ENCODE measurements at places on chromosomes 11 and 22.

- DNase-seq, result no peak
Measured at GRCh38 chr11:60184824-60185511, 2.1 kb upstream of the MS4A6A start.

DNA sequence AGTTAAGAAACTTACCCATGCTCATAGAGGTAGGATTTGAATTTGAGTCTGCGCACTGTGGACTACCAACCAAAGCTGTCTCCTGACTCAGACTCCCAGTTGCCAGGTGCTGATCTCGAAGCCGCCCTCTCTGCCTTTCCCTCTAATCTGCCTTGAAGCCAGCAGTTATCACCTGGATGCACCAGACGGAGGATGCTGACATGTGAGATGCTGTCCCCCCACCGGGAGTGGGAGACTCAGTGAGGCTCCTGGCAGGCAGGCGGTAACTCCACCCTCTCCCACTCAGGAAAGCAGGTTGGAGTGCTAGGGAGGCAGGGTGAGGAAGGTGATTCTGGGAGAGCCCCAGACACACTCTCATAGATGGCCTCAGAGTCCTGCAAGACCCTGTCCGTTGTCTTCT, 40.4 kb downstream of the KIAA1671 start:
- DNase-seq, result no peak

DNA sequence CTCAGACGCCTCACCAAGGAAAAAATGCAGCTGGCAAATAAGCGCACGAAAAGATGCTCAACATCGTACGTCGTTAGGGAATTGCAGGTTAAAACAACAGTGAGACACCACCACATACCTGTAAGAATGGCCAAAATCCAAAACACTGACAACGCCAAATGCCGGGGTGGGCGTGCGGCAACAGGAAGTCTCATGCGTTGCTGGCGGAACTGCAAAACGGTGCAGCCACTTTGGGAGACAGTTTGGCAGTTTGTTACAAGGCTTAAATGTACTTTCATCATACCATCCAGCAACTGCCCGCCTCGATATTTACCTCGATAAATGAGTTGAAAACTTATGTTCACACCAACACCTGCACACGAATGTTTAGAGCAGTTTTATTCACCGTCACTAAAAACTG, 7.5 kb upstream of the CTSD start:
- DNase-seq, result no peak

DNA sequence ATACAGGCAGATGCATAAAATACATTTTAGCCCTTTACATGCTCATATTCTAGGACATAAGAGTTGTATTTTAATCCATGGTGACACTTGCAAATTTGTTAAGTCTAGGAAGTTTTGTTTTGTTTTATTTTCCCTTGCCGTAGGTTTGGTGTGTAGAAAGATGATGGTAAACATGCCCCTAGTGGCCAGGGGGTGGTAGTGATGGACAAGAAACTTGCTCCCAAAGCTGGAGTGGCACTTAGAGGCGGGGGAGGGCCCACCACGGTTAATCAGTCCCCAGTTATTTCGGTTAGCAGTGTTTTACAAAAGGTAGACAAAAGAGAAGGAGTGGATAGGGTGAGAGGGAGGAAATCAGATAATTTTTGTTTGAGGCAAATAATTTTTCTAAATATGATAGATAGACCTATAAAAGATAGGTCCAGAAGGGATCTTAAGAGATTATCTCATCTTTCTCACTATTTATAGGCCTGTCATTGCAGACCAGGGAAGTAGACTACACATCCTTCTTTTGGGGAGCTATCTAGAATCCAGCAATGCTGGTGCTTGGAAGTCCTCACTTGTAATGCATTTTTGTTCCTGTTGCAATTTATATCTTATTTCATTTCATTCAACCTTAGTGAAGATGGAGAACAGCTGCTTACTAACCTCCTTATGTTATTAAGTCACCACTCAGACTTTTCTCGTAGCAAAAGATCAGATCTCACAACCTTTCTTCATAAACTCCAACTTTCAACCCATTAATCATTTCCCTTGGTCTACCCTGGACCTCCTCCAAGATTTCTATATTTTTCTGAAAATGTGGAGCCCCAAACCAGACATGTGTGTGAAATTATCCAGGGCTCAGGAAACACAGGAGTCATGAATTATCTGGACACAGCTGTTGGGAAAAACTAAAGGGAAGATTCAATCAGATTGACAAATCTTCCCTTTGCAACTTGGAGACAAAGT, 5.9 kb upstream of the BDNF start:
- DNase-seq, result peak; percentile 18

- no peak for DNase-seq
Measured at GRCh38 chr22:38098410-38099249, 11.9 kb downstream of the BAIAP2L2 start.

DNA sequence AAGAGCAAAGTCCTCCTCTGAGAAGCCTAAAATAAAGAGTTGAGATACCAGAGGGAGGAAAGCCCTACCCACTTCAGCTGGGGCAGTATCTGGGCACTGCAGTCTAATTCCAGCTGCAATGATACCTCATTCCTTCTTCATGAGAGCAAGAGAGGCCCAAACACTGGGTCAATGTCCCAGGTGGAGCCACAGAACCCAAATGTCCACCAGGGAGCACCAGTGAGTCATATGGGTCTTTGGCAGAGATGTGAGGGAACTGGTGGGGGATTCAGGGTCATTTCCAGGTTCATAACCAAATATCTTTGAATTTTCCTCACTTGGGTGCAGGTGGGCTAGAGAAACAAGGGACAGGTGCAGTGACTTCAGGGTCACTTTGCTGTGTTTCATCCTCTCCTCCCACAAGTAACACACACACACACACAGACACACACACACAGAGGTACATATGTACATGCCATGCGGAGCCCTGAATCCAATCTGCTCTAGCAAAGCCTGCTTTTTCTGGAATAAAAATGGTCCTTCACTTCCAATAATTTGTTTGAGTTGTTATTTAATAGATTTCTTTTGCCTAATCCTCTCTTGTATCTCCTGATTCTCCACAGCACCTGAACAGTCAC, 585.4 kb downstream of the SOX6 start:
- peak; percentile 40 for DNase-seq

GRCh38 chr11:39249566-39250365, 2209.7 kb downstream of the LRRC4C start:
- no peak for DNase-seq

- DNase-seq, result no peak
Measured at GRCh38 chr11:86187027-86187426, 57.5 kb upstream of the EED start.

GRCh38 chr22:20268279-20269012, at the start of gene RTN4R:
Gene RTN4R (minus strand): TSS chr22:20268318. CDS start chr22:20268092, 226 bp downstream.
- peak; percentile 34 for DNase-seq

DNA sequence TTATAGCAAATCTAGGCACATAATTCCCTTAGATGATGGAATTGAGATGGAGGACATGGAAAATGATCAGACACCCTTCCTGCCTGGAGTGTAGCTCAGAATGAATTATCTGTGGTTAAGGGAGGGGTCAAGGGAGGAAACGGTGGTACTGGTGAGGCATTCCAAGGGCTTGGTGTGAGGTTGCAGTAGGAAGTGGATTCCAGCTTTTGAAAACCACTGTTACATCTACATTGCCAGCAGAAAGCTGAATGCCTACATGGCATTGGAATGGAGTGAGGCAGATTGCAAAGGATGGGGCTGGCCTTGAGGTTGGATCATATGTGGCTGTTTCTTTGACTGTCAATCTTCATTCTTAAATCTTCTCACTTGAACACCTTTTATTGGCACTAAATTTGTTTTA, 684.4 kb downstream of the NTM start:
- no peak for DNase-seq

- DNase-seq, result no peak
Measured at GRCh38 chr11:115722711-115723110, 218.5 kb upstream of the CADM1 start.

DNA sequence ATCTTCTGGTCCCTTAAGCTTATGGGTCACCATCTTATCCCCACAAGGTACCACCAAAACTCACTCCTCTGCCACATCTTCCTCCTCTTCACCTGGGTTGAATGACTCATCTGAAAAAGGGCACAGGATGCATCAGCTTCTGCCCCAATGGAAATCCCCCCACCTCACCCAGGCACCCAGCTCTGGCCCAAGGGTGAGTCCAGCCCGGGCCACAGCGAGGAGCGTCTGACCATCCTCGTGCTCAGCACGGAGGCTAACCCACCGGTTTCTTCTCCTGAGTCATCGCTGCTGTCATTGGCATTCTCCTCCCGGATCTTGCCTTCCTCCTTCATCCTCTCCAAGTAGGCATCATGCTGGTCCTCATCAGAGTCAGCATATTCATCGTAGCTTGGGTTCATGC, 5.3 kb upstream of the TNKS1BP1 start:
- DNase-seq, result no peak

- no peak for DNase-seq
Measured at GRCh38 chr22:30365891-30366290, 9.1 kb downstream of the CCDC157 start.

DNA sequence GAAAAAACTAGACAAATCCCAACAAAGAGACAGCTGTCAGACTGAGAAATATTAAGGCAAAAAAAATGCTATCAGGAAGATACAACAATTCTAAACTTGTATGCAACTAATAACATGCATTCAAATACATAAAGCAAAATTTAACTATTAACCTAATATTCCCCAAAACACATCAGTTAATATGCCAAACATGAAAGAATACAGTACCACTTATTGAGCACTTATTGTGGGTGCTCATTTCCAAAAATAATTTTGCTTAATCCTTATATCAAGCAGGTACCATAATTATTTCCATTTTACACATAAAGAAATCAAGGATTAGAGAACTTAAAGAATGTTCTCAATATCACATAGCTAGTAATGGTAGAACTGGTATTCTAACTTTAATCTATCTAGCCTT, 67.7 kb upstream of the HMGXB4 start:
- no peak for DNase-seq

All from hematopoietic multipotent progenitor cell treated with erythropoietin and hydrocortisone succinate and interleukin-3 and kit ligand, for 8 days (in vitro differentiated cells).